ENCODE measurements at places on chromosomes 4 and X.
A peak's percentile ranks its signal among the peaks of the same experiment; 100 is the strongest.

DNA sequence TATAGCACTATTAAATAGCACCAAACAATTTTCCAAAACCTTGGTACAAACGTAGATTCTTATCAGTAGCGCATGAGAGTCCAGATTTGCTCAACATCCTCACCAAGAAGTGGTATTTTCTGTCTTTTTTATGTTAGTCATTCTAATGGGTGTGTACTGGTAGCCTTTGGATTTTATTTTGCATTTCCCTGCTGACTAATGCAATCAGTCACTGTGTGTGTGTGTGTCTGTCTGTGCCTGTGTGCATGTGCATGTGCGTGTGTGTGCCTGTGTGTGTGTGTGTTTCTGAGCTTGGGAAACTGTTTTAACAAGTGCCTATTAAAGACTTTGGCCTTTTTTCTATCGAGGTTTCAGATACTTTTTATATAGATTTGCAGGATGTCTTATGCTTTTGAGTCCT, 82.2 kb upstream of the MAGEA10 start:
- H3K27me3 ChIP-seq: no peaks in the 10 kb centered on the region
- H3K27ac ChIP-seq: no peak overlapping the region
- H3K36me3 ChIP-seq: no peaks in the 10 kb centered on the region
- no peaks in the 10 kb centered on the region for H3K4me1 ChIP-seq

- no peak for DNase-seq
- H3K27me3 ChIP-seq: no peaks in the 10 kb centered on the region
- no peaks in the 10 kb centered on the region for H3K4me1 ChIP-seq
- no peaks in the 10 kb centered on the region for H3K36me3 ChIP-seq
- no peak overlapping the region for H3K27ac ChIP-seq
- no peak overlapping the region for H3K4me3 ChIP-seq
Measured at GRCh38 chr4:93143902-93144301, 684.7 kb upstream of the ATOH1 start.

DNA sequence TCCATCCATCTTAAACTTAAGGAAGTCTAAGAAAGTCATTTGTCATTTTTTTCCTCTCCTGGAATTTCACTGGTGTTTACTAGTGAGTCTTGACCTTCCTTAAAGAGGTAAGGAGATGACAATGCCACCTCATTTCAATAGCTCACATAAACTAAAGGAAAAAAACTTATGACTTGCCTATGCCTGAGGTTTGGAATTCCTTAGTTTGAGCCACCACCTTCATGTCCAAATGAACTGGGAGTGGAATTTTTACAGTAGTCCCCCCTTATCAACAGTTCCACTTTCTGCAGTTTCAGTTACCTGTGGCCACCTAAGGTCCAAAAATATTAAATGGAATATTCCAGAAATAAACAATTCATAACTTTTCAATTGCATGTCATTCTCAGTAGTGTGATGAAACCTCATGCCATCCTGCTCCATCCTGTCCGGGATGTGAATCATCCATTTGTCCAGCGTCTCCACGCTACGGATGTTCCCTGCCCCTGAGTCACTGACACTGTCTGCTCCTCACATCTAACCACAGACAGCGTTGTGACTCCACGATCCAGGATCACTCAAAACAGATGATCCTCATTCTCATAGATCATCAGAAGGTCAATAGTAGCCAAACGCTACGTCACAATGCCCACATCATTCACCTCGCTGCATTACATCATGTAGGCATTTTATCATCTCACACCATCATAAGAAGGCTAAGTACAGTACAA, 177.4 kb downstream of the SH3KBP1 start:
- H3K4me1 ChIP-seq: peaks cover 18% of the 10 kb centered on the region
- no peaks in the 10 kb centered on the region for H3K36me3 ChIP-seq
- DNase-seq: no peak
- H3K27ac ChIP-seq: no peak overlapping the region
- H3K4me3 ChIP-seq: no peak overlapping the region

DNA sequence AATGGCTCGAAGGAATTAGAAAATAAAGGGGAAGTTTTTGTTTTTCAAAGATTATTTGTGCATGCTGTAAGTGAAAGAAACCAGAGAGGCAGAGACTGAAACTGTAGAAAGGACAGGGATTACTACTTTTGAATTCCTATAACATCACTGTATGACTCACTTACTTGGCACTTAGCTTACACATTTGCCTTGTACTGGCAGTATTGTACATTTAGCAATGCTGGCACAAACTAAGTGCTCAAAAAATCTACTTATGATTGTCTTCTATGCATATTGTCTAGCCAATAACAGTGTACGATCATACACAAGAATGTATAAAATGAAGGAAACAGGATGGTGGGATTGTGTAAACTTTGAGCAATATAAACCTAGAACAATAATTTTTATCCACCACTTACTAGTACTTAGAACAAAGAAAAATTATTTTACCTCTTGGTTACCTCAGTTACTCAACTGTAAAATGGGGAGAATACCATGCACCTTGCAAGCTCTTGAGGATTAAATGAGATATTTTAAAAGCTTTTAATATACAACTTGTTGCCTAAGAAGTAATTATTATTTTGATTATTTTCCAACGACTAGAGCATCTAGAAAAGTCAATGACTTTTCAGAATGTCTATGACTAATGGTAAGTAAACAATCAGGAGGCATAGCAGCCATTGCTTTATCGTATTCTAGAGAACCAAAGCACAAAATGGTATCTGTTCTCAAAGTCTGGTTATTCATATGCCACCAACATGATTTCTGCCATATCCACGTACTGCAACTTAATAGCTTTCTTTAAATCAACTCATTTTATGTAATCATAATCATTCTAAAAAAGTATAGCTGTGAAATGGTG, 4.7 kb downstream of the FAM120C start:
- peaks cover 41% of the 10 kb centered on the region for H3K4me1 ChIP-seq
- DNase-seq: no peak
- H3K27ac ChIP-seq: no peak overlapping the region

- H3K4me3 ChIP-seq: no peak overlapping the region
- no peaks in the 10 kb centered on the region for H3K36me3 ChIP-seq
- H3K4me1 ChIP-seq: no peaks in the 10 kb centered on the region
- H3K27me3 ChIP-seq: no peaks in the 10 kb centered on the region
- no peak for DNase-seq
Measured at GRCh38 chr4:15489551-15489950, 19.9 kb downstream of the CC2D2A start.

- H3K27ac ChIP-seq: no peak overlapping the region
- H3K4me3 ChIP-seq: no peak overlapping the region
- H3K4me1 ChIP-seq: no peaks in the 10 kb centered on the region
Measured at GRCh38 chrX:144627947-144628346, 619.4 kb upstream of the SPANXN1 start.

DNA sequence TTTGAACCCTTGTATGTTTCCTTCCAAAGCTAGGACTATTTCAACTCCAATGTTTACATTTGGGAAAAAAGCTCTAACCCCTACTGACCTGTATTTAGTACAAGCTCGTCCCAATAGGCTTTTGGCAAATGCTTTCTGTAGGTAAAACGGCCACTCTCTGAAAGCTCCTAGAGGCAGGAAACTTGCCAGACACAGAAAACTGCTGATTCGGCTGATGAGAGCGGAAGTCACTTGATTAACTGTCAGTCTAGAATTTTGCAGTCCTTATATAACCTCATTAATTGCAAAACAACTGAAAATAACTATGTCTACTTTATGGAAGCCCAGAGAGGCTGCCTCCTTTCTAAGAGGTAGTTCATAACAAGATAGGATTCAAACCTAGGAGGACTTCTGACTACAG, 108.1 kb downstream of the TSPAN7 start:
- H3K4me1 ChIP-seq: no peaks in the 10 kb centered on the region
- no peaks in the 10 kb centered on the region for H3K36me3 ChIP-seq
- DNase-seq: no peak
- H3K27me3 ChIP-seq: no peaks in the 10 kb centered on the region

GRCh38 chrX:47218280-47218919, at the start of gene CDK16:
TSS of gene CDK16 (plus strand) at chrX:47218681. CDS start at chrX:47223558, 4,877 bp downstream.
- H3K4me1 ChIP-seq: peaks cover 20% of the 10 kb centered on the region
- DNase-seq: peak; percentile 91
- peak within 1 kb of the TSS; percentile 78 for H3K4me3 ChIP-seq
- H3K27ac ChIP-seq: peak within 1 kb of the TSS; percentile 93

DNA sequence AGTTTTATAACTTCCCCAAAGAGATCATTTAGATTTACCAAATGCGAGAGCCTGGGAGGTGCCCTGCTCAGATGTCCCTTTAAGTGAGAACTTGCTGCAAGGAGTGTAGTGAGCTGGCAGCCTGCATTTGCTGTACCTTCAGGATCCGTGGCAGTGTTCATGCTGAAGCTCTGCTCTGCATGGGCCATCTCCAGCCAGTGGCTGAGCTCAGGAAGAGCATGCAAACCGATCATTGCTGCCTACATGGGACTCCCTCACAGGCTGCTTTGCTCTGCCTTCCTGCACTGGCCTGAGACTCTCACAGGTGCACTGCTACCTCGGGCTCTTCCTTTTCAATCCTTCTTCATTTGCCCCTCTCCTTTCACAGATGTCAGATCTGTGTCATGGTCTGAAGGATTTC, 152.0 kb upstream of the SFRP2 start:
- DNase-seq: no peak
- no peak overlapping the region for H3K27ac ChIP-seq
- no peaks in the 10 kb centered on the region for H3K4me1 ChIP-seq
- no peak overlapping the region for H3K4me3 ChIP-seq
- no peaks in the 10 kb centered on the region for H3K27me3 ChIP-seq

DNA sequence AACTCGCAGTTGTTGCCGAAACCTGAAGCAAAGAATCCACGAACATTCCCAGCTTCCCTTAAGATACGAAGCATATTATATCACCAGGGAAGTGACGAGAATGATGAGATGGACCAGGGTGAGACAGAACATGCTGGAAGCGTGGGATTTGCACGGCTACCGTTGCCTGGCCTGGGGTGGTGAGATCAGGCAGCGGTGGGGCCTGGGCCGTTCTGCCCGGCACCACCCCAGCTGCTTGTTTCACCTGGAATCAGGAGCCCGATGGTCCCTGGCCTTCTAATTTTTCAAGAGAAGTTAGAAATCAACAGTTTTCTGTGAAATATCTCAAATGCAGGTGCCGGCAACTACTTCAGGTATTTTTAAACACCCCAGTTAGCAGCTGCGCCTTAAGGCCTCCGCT, 5.7 kb downstream of the CLDN22 start:
- H3K36me3 ChIP-seq: no peaks in the 10 kb centered on the region
- H3K4me1 ChIP-seq: no peaks in the 10 kb centered on the region
- no peak for DNase-seq
- no peak overlapping the region for H3K4me3 ChIP-seq
- H3K27me3 ChIP-seq: no peaks in the 10 kb centered on the region

DNA sequence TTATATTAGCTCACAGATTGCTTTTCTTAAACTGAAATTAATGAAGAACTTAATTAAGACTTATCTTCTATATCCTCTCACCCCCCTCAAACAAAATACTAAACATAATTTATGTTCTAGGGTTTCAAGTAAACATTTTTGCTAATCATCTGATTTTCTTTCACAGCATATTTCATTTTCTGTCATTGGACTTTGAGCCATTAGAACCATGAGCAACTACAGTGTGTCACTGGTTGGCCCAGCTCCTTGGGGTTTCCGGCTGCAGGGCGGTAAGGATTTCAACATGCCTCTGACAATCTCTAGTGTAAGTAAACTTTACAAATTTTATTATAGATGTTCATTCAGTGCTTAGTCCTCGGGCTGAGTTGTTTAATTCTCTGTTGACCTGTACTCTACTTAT, 3.3 kb downstream of the PDLIM5 start:
- peaks cover 18% of the 10 kb centered on the region for H3K4me1 ChIP-seq
- DNase-seq: no peak
- H3K36me3 ChIP-seq: no peaks in the 10 kb centered on the region
- H3K4me3 ChIP-seq: no peak overlapping the region
- H3K27me3 ChIP-seq: peaks cover 3% of the 10 kb centered on the region
- no peak overlapping the region for H3K27ac ChIP-seq

DNA sequence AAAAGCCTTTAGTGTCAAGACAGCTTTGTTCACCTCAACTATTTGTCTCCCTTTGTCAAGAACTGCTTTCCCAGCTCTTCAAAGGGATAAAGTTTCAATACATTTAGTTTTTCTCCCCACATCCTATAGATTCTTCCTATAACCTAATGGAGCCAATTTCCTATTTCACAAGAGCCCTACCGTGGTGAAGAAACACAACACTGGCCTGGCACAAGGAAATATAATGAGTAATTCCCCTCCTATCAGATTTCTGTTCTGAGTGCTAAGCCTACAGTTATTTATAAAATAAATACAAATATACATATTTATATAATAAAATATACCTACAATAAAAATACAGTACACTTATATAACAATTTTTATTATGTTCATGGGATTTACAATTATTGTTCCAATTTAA, 89.9 kb downstream of the SHISA3 start:
- no peaks in the 10 kb centered on the region for H3K27me3 ChIP-seq
- no peaks in the 10 kb centered on the region for H3K36me3 ChIP-seq
- H3K4me1 ChIP-seq: no peaks in the 10 kb centered on the region

DNA sequence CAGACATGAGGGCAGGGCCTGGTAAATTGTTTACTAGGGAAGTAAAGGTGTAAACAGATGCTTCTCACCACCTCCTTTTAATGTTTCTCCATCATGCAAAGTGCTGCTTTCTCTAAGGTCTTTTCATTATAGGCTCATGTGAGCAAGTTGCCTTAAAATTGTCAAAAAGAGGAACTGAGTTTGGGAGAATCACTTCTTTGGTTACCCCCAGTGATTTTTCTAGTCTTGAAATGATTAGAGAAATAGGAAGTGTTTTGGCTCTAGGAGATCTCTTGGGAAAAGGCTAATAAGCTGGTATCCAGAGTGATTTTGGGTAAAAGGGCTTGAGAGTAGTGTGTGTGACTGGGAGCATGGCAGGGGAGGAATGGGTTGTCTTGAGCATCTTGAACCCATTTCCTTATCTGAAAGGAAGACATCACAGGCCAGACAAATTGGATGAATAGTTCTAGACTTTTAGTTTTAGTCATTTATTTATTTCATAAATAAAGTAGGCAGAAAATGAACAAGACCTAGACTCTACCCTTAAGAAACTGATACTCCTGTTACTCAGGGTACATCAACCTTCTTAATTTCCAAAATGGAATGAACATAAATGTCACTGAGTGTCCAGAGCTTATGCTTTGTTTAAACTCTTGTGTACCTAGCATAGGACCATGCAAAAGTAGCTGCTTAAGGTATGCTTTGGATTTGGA, 14.2 kb downstream of the GRPR start:
- H3K36me3 ChIP-seq: no peaks in the 10 kb centered on the region
- DNase-seq: no peak
- no peaks in the 10 kb centered on the region for H3K4me1 ChIP-seq
- H3K27me3 ChIP-seq: no peaks in the 10 kb centered on the region
- no peak overlapping the region for H3K27ac ChIP-seq

GRCh38 chr4:147815741-147816140, 83.9 kb downstream of the ARHGAP10 start:
- H3K4me1 ChIP-seq: peaks cover 8% of the 10 kb centered on the region
- no peaks in the 10 kb centered on the region for H3K27me3 ChIP-seq
- no peak for DNase-seq
- no peaks in the 10 kb centered on the region for H3K36me3 ChIP-seq

GRCh38 chrX:15853586-15854079, 980 bp downstream of the AP1S2 start:
- H3K36me3 ChIP-seq: no peaks in the 10 kb centered on the region
- peaks cover 6% of the 10 kb centered on the region for H3K4me1 ChIP-seq
- peak overlapping the region; percentile 61 for H3K4me3 ChIP-seq
- no peaks in the 10 kb centered on the region for H3K27me3 ChIP-seq
